ENCODE measurements at places on chromosomes 6 and 20.

DNA sequence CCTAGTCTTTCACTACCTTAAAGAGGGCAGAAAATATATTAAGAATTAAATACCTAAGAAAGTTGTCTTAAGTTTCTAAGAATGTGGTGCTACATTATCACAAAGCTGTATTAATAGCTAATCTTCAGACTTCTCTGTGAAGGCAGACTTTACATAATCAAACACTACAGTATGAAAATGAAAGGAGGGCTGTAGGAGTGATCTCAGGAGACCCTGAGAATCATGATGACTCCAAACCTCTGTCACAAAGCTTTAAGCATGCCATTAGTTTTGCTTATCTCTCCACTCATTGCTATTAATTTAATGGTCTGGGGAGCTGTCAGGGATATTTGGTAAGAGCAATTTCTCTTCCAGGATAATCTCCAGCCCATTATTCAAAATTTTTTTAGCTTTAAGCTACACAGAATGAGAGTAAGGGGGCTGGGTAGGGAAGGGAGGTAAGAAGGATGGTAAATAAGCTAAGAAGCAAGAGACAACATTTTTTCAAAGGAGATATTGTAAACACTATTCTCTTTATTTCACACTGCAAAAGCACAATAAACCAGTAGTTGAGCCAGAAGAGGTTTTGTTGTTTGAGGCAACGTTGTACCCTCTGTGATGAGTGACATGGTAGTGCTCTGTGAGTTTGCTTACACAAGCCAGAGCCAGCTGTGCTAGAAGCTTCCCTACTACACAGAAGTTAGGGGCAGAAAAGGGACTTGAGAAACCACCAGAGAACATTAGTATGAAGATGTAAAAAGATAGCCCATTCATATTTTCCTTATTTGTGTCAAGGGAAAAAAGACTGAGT is 258.8 kb downstream of the GMDS start:
- DNase-seq = no peak

- no peak for DNase-seq
Measured at GRCh38 chr6:168400037-168400436, 40.9 kb upstream of the SMOC2 start.

GRCh38 chr6:32799168-32799567 is 17.6 kb downstream of the HLA-DOB start:
- DNase-seq = no peak

- no peak for DNase-seq
Measured at GRCh38 chr6:14876778-14877613, 368.9 kb upstream of the JARID2 start.

DNA sequence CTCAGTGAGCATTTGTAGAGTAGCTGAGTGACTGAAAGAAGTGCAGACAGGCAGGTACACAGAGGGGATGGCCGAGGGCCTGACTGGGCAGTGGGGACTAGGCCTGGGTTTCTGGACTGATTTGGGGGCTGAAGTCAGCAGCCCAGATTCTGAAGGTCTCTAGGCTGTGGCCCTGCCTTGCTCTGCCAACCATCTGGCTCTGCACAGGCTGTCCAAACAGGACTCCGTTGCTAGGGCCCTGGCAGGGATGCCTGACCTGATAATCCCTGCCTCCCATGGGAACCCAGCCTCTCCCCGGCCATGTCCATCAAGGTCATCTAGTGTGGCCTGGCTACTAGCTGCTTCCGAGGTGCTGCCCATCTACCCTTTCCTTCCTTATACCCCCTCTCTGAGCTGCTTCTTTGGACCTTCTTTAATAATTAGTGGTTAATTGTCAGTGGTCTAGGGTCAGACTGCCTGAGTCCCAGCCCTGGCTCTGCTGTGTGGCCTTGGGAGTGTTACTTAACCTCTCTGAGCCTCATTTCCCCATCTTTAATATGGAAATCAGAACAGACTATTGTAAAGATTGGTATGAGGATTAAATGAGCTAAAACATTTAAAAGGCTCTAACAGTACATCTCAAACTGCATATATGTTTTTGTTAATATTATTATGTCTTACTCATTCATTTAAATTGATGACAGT is 137.9 kb downstream of the VEGFA start:
- no peak for DNase-seq

DNA sequence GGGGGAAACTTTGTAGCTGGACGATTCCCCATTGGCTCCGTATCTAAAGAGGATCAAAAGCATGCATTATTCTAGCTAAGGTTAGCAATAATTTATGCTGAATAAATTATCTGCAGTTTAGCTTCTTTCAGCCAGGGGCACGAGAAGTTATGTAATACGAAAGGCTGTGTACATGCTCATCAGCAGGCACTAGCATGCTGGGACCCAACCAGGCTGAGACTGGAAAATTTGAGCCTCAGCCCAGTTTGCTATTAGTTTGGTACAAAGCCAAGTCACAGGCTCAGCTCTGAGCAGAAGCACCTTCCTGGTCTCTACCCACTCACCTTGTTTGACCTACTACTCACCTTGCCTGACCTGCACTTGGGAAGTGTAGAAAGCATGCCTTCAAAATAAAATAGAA is 328.1 kb upstream of the ARID1B start:
- DNase-seq = no peak

GRCh38 chr6:17912521-17912920 is 74.9 kb downstream of the KIF13A start:
- no peak for DNase-seq

- DNase-seq = no peak
Measured at GRCh38 chr20:54710341-54710740, 234.9 kb downstream of the DOK5 start.

DNA sequence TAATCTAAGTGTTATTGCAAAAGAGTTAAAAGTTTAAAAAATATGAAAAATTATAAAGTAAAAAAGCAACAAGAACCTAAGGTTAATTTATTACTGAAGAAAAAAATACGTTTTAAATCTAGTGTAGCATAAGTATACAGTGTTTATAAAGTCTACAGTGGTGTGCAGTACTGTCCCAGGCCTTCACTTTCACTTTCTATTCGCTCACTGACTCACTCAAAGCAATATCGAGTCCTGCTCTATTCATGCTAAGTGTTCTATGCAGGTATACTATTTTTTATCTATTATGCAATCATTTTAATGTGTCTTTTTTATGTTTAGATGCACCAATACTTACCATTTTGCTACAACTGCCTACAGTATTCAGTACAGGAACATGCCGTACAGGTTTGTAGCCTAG is 113.0 kb downstream of the MANEA start:
- DNase-seq = no peak

DNA sequence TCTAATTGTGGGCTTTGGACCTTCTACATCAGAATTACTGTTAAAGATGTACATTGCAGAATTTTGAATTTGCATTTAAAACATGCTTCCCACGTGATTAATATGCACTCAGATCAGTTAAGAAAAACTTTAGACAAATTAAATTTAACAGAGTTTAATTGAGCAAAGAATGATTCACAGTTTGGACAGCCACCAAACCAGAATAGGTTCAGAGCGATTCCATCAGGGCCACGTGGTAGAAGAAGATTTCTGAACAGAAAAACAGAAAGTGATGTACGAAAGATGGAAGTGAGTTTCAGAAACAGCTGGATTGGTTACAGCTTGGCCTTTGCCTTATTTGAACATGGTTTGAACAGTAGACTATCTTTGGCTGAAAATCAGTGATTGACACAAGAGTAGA is 704.2 kb upstream of the MAP3K7 start:
- no peak for DNase-seq

DNA sequence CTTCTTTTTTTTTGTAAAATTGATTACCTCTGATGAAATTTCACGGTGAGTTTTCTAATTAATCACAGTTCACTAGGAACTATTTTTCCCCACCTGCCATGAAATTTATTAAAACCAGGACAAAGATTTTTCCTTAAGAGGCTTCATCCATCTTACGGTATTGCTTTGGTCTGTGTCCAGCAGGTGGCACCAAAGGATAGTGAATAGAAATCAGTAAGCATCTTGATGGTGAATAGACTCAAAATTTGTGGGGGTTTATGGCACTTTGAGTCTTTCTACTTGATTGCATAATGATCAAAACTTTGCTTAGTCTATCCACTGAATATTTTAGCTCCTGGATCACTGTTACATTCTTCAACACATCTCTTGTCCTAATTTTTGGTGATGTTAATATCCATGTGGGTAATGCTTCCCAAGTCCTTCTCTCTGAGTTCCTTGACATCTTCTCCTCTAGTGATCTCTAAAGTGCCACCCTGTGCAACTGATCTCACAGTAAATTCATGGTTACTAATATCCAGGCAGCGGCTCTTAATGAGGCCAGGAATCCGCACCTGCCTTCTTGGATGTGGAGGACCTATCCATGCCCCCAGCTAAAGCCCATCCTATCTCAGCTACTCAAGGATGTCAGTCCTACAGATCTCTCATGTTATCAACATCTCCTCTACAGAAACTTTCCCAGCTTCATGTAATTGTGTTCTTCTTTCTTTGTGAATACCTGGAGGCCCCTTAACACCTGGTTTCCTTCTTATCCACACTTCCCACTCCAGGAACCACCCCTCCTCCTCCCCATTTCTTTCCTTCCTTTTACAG is 54.5 kb downstream of the STMND1 start:
- DNase-seq = peak; percentile 26
